ENCODE measurements at places on chromosomes 1 and 21.

DNA sequence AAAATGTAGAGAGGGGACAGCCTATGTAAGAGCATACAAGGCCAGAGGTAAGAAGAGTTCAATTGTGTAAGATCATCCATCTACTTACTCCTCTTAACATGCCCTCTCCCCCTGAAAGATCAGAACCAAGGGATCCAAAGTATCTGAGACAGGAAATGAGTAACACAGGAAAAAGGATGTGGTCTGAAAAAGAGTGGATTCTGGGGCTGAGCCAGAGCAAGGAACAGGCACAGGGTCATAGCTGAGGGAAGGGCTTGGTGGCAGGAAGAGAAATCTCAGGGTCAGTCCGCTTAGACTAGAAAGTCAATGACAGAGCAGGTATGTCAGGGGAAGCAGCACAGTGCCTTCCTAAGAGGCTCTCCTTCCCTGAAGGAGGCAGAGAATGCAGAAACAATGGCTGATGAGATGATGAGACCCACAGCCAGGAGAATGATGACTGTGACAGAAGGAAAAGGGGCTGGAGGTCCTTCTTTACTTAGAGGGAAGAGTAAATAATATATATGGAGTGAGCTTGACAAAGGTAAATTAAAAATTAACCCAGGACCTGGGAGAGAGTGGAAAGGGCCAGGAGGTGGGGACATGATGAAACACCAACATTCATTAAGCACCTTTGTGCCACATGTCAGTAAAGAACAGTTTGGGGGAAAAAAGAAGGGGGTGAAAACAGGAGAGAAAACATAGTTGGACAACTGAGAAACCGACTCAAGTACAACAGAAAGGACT lies 26.2 kb upstream of the A3GALT2 start:
- no peak for DNase-seq

- DNase-seq = no peak
Measured at GRCh38 chr1:71339238-71339637, 258.4 kb upstream of the ZRANB2 start.

DNA sequence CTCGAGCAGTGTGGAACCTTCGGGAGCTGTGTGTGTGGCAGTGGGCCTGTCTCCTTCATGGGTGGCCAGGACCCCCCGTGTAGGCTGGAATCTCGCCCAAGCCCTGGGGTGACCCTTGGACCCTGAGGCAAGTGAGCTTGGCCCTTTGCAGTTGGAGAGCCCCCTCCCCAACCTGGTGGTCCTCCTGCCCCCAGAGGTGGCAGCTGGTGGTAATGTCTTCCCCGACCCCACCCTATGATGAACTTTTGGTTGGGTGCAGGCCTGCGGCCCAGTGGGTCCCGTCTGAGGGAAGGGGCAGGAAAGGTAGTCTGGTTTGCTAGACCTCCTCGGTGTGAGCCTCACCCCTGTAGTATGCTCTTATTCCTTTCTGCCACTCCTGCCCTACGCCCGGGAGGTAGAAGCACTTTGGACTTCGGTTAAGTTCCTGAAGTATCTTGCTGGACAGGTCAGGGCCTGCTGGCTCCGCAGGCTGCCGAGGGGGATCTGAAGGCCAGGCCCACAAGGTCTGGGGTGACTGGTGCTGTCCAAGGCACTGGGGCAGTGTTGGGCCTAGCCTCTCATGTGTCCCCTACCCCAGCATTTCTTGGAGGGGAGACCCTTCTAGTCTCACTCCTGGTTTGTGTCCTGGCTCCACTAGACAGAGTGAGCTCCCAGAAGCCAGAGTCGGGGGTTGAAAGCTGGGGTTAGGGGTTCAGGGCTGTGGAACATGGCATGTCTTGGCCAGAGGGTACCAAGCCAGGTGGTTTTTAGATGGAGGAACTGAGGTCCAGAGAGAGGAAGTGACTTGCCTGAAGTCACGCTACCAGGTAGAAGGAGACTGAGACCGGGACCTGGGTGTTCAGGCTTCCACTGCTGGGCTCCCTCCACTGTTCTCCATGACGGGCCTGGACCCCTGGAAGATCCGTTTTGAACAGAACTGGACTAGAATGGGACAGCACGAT lies 1.8 kb downstream of the ZNF362 start:
- DNase-seq = no peak

DNA sequence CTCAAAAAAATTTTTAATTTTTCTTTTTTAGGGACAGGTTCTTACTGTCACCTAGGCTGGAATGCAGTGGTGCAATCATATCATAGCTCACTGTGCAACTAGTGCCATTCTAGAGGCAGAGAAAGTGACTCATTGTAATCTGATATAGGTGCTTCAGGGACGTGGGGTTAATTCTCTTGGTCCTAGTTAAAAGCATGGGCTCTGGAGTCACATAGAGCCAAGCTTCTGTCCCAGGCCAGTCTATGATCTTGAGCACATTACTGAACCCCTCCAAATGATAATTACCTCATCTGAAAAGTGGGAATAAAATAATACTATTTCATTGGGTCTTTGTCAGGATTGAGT lies 1.1 kb upstream of the ADIPOR1 start:
- no peak for DNase-seq

- DNase-seq = no peak
Measured at GRCh38 chr1:76677416-76678405, 189.6 kb upstream of the ST6GALNAC5 start.

DNA sequence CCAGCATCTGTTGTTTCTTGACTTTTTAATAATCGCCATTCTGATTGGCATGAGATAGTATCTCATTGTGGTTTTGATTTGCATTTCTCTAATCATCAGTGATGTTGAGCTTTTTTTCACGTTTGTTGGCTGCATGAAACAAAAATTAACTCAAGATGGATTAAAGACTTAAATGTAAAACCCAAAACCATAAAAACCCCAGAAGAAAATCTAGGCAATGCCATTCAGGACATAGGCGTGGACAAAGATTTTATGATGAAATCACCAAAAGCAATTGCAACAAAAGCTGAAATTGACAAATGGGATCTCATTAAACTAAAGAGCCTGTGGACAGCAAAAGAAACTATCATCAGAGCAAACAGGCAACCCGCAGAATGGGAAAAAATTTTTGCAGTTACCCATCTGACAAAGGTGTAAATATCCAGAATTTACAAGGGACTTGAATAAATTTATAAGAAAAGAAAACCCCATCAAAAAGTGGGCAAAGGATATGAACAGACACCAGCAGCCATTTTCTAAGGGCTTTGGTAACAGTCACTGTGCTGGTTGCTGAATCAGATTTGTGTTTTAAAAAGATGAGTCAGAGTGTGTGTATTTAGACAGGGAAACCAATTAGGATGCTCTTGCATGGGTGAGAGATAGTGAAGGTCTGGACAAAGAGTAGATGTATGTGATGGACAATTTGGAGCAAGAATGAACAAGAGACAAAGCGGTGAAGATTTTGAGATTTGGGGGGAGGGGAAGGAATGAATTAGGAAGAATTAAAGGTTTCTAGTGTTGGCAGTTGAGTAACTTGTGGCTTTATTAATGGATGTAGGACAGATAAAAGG lies 110.7 kb downstream of the RYR2 start:
- no peak for DNase-seq

GRCh38 chr1:182770232-182770631 lies 19.3 kb upstream of the NPL start:
- no peak for DNase-seq

DNA sequence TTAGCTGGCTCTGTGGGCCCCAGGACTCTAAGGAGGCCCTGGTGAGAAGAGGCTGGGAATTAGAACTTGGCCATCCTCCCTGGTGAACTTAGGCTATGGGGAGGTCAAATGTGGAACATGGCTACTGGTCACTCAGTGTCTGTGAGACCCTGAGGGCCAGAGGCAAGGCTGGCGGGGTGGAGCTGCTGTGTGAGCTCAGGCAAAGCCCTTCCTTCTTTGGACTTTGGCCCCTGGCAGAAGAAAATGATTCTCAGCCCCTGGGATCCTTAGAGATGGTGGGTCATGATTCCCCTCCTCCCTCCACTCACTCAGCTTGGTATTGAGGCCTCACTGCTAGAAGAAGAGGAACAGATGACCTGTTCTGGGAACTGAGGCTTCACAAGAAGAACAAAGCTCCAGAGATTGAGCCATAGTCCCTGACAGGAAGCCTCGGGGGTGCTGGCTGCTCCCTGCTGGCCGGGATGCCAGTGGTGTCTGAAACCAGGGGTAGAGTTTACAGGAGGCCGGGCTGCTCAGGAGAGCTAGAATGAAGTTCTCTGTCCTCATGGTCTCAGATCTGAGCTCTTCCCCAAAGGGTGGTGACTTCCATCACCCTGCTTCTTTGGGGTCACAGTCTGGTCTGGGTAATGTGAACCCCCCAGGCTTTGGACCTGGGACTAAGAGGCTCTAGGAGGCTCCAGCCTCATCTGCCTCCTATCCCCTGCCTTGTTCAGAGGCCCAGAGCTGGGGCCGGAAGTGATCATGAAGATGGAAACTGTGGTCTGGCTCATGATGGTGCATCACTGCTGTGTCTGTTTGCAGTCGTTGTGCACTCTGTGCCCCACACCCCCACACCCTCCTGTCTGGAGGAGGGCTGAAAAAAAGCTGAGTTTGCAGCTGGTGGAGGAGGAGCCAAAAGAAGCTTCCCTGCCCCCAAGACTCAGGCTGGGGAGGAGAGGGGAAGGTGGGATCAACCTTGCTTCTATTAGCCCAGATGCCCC lies 905 bp downstream of the BTBD19 start:
- no peak for DNase-seq

DNA sequence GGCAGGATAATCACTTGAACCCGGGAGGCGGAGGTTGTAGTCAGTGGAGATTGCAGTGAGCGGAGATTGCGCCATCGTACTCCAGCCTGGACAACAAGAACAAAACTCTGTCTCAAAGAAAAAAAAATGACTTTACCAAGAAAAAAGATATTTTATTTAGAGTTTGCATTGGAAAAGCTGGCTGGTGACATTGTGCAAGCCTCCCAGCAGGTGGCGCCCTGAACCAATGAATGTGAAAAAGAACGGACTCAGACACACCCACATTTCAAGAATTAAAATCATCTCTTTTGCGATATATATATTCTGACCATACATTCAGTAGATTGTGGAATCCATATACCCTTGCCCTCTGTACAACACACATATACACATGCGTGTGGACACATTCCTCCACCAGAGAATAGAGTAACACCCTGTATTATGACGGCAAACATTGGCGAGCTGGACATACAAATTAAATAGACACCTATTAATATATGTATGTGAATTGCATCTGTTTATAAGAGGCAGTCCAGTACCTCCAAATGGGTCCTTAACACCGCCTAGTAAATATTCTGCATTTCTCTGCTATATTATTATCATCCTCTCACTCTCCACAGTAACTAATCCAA lies 39.0 kb upstream of the CADM3 start:
- DNase-seq = peak; percentile 16

GRCh38 chr1:70475023-70475422 lies 64.0 kb downstream of the CTH start:
- no peak for DNase-seq

DNA sequence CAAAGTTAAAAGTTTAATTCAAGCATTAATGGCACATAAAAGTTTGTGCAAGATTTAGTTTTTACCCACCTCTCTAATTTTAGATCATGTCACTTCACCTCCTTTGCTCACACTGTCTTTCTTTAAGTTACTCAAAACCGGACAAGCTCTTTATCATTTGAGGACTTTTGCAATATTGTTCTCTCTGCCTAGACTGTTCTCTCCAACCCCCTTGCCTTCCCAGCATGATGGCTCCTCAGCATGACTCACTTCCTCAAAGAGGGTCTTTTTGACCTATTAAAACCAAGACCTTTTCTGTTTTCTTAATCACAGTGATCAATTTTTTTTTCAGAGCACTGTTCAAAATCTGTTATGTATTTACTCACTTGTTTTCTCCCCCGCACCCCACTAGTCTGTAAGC lies 61.3 kb downstream of the XKR8 start:
- DNase-seq = no peak

DNA sequence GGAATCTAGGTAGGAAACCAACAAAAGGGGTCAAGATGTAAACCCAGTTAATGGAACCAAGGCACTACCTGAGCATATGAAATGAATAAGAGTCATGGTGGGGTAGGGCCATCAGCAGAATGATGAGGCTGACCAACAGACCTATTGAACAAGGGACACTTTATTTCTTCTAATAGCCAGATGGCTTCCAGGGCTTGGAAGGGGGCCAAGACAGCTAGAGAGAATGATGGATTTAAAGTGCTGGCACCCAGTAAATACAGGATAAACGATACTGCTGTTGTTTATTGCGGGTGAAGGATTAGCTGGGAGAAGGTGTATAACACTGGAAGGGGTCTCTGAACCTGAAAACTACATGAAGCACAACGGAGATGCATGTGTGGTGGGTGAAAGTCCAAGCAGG lies 15.6 kb downstream of the DDAH1 start:
- peak; percentile 9 for DNase-seq

DNA sequence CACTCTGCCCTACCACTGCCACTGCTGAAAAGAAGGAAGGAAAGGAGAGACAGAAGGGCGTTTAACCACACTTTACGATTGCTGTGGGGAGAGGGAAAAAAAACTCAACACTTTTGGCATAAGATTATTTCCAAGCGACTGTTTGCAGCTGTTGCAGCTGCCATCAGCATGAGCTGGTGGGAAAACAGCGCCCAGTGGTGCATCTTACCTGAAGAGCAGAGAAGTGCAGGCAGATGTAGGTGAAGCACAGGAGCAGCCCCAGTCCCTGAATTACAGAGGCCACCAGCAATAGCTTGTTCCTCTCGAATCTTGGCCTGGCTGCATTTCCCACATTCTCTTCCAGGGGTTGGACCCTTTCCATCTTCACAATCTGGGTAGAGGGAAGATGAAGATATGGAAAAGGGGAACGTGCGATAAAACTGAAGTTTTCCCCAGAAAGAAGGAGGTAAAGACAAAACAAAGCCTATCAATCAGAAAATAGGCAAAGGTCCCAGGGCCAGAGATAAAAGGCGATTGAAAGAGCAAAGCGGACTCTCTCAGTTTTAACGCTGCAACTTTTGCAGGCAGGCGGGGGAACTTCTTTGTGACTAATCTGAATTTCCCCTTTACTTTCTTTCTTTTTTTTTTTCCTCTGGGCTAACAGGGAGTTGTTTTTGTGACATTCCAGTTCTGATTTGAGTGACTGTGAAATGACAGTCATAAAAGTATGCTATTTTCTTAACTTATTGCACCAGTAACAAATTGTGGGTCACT lies at the start of gene TNFSF4:
TSS of gene TNFSF4 (minus strand) at position 516 of the 753 bp plus-strand sequence. CDS start at position 361, 155 bp downstream.
- no peak for DNase-seq

- DNase-seq = no peak
Measured at GRCh38 chr1:148362626-148363438, 120.3 kb downstream of the PPIAL4G start.

- no peak for DNase-seq
Measured at GRCh38 chr1:154427173-154428139, 22.3 kb downstream of the IL6R start.

DNA sequence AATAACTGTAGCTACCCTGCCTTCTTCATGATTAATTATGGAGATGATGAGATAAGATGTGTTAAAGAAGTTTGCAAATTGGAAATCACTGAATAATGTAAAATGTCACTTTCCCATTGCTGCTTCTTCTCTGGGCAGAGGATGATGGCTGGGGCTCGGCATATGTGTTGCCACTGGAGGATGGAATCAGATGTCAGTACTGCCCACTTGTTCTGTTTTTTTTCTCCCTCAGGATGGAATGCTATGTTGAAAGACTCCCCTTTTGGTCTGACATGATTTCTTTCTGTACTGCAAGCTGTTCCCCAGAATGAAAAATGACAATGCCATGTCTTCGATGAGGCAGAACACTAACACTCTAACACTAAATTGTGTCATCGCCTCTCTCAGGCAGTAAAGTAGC lies 373.9 kb upstream of the SPAG17 start:
- DNase-seq = no peak

Measured in NCI-H1694 treated with DMSO at 0.1 percent for 48 hours (cell line).